Stimulated activated CD8-positive, alpha-beta memory T cell treated with anti-CD3 and anti-CD28 coated beads, Interleukin-2, amount 100 ng/mL, for 1 hour (primary cell): ENCODE measurements at places on chromosomes 16 and 17.

DNA sequence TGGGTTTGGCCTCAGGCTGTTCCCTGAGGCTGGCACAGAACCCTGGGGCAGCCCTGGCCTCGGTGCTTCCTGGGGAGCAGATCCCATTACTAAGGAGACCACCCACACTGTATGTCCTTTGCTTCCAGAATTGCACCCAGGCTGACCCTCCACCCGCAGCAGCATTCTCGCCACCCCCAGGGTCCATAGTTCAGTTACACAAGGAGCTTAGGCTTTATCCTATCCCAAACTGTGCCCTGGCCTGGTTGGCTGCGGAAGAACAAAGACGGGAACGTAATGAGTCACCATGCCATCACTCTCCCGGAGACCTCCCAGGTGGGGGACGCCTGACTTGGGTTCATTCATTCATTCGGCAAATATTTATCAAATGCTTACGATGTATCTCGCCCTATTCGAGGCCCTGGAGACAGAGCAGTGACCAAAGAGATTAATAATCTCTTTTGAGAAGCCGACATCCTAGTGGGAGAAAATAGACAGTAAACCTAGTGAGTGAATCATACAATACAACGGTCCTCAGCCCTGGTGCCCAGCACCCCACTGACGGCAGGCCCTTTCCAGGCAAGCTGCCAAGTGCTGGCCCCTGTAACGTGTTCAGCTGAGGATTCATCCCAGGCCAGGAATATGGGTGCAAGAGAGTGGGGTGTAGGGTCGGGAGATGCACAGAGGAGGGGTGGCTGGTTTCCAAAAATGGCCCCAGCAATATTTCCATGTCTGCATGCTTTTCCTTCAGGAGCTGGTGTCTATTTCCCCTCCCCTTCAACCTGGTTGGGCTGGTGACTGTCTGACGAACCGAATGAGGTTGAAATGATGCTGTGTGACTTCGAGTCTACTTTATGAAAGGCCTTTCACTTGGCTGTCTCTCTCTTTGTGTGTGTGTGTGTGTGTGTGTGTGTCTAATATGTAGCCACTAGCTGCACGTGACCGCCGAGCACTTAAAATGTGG, 134.2 kb downstream of the MGAT5B start:
- no peak for DNase-seq

DNA sequence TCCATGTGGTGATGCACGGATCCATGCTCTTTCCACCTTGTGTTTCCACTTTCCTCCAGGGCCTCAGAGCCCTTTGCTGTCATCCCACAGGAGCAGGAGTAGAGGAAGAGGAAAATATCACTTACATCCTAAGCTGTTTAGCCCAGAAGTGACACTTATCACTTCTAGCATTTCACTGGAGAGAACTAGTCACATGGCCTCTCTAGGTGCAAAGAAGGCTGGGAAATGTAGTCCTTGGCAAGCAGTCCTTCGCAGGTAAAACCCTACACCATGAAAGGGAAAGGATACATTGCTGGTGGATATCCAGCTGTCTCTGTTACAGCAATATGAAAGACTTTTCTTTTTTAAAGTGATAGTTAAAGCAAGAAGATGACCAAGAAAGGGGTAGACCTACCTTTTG, 185.9 kb downstream of the RGS9 start:
- no peak for DNase-seq

DNA sequence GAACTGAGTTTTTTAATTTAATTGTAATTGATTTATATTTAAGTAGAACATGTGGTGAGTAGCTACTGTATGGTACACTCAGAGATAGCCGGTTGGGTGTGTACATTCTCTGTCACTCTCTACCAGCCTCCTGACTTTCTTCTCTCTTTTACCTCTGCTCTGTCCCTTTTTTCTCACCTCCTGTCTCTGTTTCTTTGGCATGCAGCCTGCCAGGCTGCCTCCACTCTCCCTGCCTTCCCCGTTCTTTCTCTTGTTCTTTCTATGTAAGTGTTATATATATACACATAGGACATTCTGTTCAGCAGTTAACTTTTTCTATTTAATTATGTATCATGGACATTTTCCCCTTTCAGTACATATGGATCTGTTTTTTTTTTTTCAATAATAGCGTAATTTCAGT, 50.8 kb downstream of the MRTFB start:
- DNase-seq: no peak

- DNase-seq: no peak
Observed at GRCh38 chr16:2422123-2422867, 7.0 kb upstream of the CCNF start.
